Kidney epithelial cell (primary cell): ENCODE measurements at places on chromosomes 5 and 9.

- DNase-seq, result no peak
Measured at GRCh38 chr5:136769093-136769492, 403.7 kb upstream of the TRPC7 start.

DNA sequence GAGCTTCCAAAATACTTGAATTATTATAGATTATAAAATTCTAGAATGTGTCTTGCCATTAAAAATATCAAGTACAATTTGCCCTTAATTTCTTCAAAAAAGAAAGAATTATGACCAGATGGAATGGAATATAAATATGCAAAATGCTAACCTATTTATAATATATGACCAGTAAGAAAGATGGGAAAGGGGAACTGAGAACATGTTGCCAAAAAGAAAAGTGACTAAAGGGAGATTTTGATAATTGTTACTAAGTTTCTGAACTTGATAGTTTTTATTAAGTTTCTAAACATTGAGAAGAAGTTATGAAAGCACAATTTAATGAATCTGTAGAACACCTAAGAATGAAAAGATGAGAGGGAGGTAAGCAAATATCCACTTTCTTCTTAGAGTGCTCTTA, 188.4 kb upstream of the NR4A3 start:
- DNase-seq, result no peak

DNA sequence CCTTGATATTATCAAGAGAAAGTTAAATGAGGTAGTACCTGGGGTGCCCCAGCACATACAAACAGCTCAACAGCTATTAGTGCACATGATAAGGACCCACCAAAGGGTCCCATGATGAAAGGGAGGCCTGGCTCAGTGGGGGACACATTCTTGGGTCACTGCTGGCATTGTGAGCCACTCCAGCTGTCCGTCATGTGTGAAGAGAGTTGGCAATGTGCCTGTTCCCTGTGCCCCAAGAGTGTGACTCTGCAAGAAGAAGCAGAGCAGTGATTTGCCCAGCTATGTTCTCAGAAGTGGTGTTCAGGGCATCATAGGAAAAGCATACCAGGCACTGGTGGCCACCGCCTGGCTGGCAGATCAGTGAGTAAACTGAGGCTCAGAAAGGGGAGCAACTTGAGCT, 37.1 kb upstream of the TDRD7 start:
- no peak for DNase-seq

GRCh38 chr5:10861423-10861790, 100.4 kb upstream of the DAP start:
- no peak for DNase-seq

GRCh38 chr5:180380441-180380840, 27.3 kb upstream of the GFPT2 start:
- DNase-seq, result no peak

- no peak for DNase-seq
Measured at GRCh38 chr5:115979201-115980041, 17.1 kb downstream of the LVRN start.

DNA sequence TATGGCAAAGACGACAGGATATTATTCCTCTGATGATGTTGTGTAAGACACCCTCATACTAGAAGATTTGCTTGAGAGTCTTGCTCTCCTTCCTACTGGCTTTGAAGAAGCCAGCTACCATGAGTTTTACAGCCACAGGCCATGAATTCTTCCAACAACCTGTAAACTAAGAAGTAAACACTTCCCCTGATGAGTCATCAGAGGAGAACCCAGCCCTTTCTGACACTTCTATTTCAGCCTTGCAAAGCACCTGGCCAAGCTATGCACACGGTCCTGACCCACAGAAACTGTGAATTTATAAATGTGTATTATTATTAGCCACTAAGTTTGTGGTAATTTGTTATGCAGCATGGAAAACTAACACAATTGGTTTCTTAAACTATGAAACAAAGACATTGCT, 288.8 kb upstream of the ADAMTSL1 start:
- DNase-seq, result no peak

- no peak for DNase-seq
Measured at GRCh38 chr5:108375768-108376167, 6.1 kb downstream of the FBXL17 start.

DNA sequence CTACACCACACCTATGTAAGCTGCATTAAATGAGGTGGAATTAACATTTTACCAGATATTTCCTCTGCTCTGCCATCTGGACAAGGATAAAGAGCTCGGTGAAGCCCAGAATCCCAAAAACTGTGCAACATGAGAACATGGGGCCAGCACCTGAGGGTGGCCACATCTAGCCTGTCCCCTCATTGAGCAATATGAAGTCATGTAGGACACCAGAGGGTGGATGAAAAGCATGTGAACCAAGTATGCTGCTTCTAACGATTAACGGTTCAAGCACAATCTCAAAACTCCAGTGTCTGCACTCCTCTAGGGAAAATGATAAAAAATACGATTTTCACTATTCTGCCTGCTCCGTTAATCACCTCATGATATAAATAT, 545.8 kb downstream of the EBF1 start:
- no peak for DNase-seq
